ENCODE measurements at places on chromosomes 1 and 21.

DNA sequence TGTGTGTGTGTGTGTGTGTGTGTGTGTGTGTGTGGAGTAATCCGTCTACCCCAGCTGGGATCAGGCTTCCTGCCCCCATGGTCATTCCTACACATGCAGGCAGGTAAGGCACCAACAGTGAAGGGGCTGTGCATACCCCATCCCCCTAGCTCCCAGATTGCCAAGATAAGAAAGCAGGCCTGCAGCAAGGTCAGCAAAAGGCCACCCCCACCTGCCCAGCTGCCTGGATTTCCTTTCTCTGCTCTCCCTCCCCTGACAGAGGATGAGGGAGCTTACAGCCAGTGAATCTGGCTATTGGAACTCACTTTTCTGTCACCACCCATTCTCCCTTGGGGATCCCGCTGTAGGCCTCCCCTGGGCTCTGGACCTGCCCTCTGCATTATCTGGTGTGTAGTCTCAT lies 7.9 kb downstream of the ALX3 start:
- DNase-seq = no peak

- DNase-seq = no peak
Measured at GRCh38 chr1:245396615-245397014, 241.8 kb downstream of the KIF26B start.

DNA sequence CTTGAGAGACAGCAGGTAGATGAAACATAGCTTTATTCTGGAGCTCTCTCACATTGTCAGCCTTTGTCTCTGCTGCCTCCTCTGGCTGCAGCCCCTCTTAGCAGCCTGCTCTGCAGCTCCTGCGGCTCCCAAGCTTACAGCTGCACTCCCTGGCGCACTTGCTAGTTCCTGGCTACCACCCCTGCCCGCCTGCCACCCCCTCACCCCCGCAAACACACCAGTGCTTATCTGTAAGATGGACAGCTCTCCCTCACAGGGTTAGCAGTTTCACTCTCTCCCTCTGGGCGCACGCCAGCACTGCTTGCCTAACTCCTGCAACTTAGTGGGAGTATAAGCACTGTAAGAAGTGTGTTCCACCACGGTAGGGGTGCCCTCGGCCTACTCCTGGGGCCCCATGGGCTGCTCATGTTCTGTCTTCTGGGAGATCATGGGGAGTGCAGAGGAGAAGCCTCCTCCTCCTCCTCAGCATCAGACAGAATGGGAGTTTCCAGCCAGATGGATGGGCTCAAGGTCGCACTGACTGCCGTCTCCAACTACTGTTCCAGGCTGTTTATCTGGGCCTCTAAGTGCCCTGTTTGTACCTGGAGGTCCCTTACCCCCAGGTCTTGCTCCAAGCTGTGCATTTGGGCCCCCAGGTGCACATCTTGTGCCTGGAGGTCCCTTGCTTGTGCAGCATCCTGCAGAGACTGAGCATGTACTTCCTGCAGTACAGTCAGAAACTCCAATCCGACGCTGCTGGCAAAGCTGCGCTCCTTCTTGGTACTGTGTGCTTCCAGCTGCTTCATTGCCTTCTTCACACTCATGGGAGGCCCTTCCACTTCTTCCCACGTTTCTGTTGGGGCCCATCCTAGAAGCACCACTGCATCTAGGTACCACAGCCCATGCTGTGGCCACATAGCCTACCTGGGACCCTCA lies 1388.1 kb downstream of the AMY1C start:
- no peak for DNase-seq

DNA sequence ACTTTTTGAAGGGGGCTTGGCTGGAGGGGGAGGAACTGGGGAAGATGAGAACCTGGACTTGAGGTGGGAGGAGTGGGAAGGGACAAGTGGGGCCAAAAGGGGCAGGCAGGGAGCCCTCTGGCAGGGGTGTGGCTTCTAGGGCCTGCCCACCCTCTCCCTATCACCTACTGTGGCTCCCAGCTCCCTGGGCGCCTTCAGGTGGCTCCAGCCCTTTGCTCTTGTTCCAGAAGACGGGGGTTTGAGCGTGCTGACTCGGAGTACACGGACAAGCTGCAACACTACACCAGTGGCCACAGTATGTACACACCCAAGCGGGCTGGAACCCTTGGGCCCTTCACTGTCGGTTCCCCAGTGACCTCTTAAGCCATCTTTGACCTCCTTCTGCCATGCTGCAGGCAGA lies 76.5 kb downstream of the LACTBL1 start:
- no peak for DNase-seq

- no peak for DNase-seq
Measured at GRCh38 chr1:23699280-23700179, 7.9 kb downstream of the RPL11 start.

DNA sequence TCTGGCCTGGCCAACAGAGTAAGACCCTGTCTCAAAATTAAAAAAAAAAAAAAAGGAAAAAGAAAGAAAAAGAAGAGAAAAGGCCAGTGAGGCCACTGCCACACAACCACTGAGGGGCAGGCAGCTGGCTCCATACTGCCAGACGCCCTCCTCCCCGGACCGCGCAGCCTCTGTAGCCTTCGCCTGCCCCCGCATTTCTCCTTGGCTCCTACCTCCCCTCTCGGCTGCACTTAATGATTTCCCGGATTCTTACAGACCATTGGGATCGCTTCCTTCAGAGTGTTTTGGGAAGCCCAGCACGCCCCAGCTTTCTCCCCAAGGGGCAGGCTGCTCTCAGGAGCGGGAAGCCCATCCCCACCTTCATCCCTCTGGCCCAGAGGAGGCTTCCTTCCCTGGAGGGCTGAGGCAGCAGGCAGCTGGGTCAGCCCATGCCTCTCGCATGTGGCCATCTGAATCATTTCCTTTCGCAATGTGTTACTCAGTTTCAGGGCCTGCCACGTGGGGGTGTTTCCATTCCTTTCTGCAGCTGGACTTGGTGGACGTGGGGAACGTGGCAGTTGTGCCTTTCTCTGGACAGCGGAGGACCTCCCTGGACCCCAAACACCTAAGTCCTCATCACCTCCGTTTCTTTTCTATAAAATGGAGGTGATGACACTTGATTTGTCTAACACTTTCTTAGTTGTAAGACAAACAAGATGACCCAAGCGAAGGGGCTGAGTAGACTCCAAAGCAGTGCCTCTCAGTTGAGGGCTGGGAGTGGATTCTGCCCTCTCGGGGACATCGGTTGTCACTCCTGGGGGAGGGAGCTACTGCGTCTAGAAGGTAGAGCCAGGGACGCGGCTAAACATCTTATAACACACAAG lies 2.3 kb downstream of the SLC2A5 start:
- no peak for DNase-seq

DNA sequence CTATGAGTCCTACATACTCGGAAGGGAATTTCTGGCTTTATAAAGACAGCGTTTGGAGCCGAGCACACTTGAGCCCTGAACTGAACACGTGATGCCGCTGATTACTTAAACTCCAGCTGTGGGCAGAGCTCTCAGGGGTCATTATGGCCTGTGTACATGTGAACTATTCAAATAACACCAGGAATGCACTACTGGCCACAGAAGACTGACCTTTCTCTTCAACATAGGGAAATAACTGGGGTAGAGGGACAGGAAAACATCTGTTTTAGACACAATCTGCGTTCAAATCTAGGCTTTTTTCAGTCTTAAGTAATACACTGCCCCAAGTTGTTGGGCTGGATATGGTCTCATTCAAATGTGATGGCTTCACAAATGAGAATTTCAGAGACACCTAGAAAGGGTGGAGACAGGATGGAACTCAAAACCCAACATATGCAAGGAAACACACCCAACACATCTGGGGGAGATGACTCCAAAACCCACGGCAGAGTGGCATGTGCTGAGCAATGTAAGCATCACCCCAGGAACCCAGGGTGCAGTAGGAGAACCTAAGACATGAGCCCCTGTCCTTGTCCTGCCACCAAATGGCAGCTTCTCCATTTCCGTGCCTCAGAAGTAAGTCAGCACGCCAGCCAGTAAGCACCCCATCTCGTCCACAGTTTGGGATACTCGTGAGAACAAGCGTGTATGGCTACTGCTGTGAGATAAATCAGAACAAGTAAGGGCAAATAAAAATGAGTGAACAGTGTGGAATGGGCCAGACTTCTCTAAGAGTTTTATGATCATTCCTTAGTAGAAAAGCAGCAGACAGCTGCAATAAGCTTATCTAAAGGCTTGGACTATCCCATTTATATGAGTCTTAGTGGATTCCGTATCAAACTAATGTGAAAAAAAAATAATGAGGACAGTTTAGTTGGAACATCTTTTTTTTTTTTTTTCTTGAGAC lies 24.9 kb downstream of the NID1 start:
- DNase-seq = no peak

- DNase-seq = no peak
Measured at GRCh38 chr1:225882694-225883615, 775 bp upstream of the TMEM63A start.

DNA sequence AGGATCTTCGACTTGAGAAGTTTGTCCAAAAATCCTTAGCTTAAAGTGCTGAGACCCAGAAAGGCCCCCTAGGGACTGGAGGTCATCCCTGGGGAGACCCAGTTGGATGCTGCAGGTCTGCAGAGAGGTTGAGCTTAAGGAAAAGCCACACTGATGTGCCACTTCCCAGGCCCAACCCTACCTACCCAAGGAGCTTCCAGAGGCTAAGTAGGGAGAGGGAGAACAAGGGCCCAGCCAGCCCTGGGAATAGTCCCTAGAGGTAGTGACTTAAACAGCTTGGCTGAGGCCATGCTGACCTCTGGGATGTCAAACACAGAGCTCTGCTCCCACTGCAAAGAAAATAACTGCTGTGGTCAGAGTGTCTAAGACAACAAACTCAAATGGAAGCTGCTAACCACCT lies 693.7 kb downstream of the MATN1 start:
- no peak for DNase-seq

DNA sequence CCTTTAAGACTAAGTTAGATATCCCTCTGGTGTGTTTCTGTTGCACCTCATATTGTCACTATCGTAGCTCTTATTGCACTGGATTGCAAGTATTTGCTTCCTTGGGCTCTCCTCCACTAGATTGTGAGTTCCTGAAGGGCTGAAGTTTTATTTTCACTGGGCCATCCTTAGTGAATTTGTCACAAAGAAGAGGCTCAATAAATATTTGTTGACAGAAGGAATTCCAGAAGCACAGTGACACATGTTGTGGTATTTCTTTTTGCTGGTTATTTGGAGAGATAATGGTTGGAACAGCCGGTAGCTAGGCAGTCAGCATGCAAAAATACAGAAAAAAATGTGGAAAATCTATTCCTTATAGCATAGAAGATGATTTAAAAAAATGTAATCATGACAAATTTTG lies 129.9 kb upstream of the ZRANB2 start:
- no peak for DNase-seq

GRCh38 chr1:92845908-92846307 lies 14.1 kb downstream of the RPL5 start:
- DNase-seq = no peak

DNA sequence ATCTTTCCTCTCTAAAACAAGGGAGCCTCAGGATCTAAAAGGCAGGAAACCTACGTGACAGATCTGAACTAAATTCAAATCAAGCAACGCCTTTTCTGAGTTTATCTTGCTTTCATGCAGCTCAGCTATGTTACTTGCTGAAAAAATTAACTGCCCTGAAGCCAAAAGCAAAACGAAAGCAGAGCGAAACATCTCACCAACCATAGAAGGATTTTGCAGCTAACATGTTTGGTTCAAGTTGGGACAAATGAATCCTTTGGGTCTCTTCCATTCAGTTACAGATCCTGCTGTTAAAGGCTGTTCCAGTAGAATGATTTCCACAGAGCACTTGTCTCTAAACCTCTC lies 482 bp downstream of the SLC2A5 start:
- DNase-seq = no peak

GRCh38 chr1:210730023-210730422 lies 401.3 kb downstream of the HHAT start:
- no peak for DNase-seq

DNA sequence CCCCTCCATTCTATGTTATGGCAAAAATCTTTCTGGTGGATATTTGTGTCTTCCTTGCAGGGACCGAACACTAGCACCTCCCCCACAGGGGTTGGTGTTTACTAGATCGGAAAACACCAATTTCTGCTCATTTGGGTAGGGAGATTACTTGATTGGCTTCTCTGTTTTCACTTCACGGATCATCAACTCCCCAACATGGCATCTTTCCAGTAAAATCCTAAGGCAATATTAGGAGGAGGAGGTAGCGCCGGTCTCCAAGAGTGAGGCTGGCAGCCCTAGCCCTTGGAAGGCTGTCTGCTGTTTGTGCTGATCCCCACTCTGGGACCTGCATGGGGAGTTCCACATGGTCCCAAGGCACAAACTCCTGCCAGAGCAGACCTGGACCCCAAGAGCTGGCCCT lies 12.2 kb downstream of the VASH2 start:
- no peak for DNase-seq

DNA sequence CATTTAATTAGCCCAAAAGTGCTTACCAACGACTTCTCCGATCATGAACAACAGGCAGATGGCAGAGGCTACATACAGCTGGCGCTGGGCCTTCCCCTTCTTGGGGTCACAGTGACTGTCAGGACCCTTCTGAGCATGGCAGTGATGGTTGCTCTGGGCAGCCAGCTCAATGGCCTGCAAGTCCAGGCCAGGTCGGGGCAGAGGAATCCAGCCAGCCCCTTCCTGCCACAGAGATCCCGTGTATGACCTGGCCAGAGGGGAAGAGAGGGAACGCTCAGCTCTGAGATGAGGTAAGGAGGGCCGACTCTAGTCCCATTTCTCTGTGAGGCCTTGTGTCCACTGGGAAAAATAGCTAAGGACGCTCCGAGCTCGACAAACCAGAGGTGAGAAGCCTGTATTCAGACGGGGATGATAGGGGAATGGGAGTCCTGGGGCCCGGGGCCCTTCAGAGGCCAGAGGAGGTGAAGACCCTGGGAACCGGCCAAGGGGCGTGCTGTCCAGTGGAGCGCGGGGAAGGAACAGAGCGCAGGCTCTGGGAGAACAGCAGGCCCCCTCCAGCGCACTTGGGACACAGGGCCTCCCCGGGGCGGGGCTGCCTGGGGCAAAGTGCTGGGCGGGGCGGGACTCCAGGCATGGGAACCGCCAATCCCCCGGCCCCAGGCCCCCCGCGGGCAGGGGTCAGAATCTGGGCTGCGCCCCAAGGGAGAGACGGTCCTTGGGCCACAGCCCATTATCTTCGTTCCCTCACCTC lies 772 bp downstream of the SLC30A2 start:
- no peak for DNase-seq

DNA sequence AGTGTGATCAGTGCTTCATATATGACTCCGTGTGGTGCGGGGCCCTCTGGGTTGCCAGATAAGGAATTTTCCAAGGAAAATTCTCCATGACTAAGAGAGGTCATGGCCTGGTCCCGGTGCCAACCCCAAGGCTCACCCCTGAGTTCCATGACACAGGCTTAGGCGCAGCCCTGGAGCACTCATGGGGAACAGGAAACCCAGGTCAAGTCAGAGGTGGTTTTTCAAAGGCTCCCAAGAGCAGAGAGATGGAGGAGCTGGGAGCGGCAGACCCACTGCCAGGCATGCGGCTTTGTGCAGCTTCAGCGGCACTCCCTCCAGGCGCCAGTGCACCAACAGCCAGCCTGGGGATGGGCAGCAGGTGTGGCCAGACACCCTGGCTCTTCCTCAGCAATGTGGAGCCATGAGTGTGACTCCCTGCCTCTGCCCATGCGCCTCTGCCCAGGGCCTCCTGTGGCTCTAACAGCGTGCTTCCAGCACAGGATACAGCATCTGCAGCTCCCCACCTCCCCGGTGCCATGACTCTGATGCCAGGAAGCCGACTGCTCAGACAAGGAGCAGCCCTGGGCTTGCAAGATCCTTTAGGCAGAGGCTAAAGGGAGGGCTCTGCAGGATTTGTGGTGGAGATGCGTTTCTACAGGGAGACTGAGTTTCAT lies 47.3 kb downstream of the GPR161 start:
- DNase-seq = no peak

GRCh38 chr1:229128066-229128608 lies 142.8 kb upstream of the RAB4A start:
- no peak for DNase-seq

GRCh38 chr1:149844650-149845255 lies 54.6 kb upstream of the BOLA1 start:
- DNase-seq = no peak

GRCh38 chr1:18907021-18907916 lies 4.9 kb upstream of the ALDH4A1 start:
- peak; percentile 25 for DNase-seq
